ENCODE measurements at places on chromosomes 4 and X.

DNA sequence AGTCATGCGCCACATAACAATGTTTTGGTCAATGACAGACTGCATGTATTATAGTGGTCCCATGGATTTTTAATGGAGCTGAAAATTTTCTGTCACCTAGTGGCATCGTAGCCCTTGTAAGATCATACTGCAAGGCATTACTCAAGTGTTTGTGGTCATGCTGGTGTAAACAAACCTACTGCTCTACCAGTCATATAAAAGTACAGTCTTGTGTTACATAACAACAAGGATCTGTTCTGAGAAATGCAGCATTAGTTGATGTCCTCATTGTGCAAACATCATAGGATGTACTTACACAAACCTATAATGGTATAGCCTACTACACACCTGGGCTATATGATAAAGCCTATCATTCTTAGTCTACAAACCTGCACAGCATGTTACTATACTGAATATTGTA, 34.6 kb downstream of the COX18 start:
- no peak for DNase-seq

GRCh38 chrX:1658071-1658491, 43.2 kb downstream of the ASMT start:
- no peak for DNase-seq

DNA sequence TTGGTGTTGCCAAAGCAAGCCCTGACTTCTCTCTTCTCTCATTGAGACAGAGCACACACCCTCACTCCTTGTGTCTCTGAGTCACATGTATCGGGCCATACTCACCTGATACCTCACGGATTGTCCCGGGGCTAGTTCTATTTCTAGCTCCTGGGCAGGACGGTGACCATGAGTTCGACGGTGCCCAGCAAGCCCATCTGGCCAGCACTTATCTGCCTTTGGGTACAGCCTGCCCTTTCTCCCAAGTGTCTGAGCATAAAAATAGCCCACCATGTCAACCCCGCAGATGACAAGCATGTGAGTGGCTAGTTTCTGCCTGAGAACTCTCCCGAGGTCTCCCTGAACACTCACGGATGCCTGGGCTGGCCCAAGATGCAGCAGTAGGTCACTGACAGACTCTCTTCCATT, 158.5 kb downstream of the DHRSX start:
- DNase-seq, result no peak

DNA sequence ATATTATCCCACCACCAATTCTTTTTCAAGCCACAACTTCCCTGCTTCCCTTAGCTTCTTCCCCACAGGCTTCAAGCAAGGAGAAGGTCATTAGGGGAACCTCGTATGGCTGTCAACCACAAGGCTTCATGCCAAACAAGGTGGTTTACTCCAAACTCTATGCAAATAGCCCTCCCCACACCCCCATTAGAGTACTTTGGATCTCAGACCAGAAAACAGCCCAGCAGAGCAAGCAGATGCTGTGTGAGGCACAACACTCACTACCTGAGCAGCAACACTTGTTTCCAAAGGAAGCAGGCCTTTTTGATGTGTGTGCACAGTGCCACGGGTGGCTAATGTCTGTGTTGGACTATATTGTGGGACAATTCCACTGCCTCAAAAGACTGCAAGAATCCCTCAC, 189.0 kb downstream of the AR start:
- no peak for DNase-seq

GRCh38 chr4:61407642-61408618, 207.8 kb downstream of the ADGRL3 start:
- no peak for DNase-seq

GRCh38 chrX:154720067-154720466, 30.8 kb downstream of the GAB3 start:
- no peak for DNase-seq

DNA sequence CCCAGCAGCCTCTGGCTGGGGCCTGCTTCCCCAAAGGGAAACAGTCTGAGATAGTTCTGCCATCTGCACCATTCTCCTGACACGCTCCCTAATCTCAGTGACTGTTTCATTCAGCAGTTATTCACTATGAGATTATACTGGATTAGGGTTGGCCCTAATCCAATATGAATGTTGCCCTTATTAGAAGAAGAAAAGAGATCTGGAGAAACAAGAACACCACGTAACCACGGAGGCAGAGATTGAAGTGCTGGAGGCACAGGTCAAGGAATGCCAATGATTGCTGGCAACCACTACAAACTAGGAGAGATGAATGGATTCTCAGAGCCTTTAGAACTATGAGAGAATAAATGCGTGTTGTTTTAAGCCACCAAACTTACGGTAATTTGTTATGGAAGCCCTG, 7.4 kb downstream of the ACOX3 start:
- DNase-seq, result no peak

DNA sequence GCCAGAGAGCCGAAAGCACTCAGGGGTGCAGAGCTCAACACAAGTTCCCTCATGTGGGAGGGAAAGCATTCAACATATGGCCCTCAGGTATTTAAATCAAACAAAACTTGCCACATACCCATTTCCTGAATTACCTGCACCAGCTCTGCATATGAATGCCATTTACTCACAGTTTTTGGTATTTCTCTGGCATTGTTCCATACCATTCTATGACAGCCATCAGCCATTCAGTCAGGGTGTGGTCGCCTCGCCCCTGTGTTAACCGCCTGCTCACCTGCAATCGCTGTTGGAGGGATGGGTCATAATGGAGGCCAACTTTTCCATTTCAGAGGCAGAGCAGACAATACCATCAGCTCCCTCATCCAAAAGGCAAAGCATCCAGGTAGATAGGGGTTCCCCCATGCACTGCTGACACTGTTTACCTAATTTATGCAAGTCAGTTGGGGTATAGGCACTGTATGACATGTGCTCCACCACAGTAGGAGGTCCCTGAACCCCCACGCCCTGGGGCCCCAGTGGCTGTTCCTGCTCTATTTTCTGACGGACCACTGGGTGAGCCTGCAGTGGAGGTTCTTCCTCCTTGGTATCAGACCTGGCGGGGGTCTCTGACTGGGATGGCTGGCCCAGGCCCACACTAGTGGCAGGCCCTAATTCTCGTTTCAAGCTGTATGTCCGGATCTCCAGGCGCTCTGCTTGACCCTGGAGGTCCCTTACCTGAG, 227.1 kb downstream of the ADGRL3 start:
- DNase-seq, result no peak

DNA sequence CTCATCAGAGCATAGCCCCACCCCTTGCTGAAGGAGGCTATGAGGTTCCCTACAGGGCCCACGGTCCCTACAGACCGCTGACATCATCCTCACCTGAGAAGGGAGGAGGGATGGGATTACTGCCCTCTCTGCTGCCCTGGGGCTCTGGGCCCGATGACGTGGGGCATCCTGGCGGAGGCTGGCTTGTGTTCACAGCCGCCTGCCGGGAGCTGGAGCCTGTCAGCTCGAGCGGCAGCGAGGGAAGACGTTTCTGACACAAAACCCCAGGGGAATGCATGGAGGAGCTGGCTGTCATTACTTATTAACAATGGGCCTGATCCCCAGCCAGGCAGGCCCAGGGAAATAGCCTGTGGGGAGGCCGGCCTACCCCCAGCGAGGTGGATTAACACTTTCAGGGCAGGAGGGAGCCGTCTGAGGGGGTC, 106.6 kb upstream of the ATP6AP2 start:
- no peak for DNase-seq

GRCh38 chr4:133869486-133869885, 332.1 kb downstream of the PABPC4L start:
- no peak for DNase-seq

All from GM20000 (cell line).